ENCODE measurements at places on chromosomes 11 and 22. TPM values are rescaled to one million over a fixed set of nuclear protein-coding genes. Genes with fewer than 3 reads are reported as not detected.

DNA sequence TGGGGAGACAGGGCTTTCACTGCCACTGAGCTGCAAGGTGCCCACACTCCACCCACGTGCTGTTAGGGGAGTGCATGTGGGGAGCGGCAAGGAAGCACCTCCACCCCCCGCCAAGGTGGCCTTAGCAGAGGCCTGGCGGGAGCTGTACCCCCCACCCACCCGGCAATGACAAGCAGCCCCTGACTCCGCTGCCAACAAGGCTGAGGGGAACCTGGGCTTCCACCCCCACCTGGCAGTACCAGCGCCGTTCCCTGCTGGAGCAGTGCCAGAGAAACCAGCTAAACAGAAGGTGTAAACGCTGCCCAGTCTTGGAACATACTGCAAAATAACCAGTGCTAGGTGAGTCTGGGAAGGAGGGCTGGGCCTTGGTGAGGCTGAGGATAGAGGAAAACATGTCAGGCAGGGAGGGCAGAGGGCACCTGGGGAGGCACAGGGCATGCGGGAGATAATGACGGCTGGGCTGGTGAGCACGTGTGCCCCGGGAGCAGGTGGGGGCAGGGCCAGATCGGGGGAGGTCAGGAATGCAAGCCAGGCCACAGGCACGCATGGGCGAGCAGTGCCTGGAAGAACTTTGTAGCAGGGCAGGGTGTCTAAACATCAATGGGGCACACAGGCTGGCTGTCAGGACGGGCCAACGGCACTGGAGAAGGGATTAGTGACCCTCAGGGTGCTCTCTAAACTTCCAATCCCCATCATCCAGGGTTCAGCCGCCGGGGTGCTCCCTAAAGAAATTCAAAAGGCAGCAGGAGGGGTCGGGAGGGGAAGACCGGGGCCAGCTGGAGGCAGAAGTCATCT is 6.6 kb downstream of the CERK start:
- peaks cover 18% of the 10 kb centered on the region for H3K36me3 ChIP-seq
- DNase-seq, result no peak
- H3K27me3 ChIP-seq, result no peaks in the 10 kb centered on the region
- peak overlapping the region; percentile 13 for H3K4me3 ChIP-seq
- peak overlapping the region; percentile 71 for H3K27ac ChIP-seq

- DNase-seq, result no peak
- no peaks in the 10 kb centered on the region for H3K36me3 ChIP-seq
- H3K4me1 ChIP-seq, result peaks cover 14% of the 10 kb centered on the region
These were observed 13.1 kb upstream of the RPL3 start for GRCh38 chr22:39332441-39333064.

DNA sequence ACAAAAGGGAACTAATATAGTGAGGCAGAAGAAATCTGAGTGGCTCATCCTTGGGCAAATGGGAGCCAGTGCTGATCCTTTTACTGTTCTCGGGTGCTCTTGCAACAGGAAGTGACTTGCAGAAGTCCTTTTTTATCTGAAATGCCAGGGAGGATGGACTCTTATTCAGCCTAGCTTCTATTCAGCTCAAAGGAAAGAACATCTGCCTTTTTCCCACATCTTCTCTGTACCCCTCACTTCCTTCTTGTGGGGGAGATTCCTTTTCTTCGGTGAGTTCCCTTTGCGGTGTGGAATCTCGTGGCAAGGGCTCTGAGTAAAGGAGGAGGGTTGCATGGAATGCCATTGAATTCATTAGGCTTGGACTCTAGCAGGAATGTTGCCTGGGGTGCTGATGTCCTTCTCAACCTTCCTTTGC is 76.2 kb downstream of the ZBTB16 start:
- H3K4me1 ChIP-seq, result peaks cover 31% of the 10 kb centered on the region
- H3K27me3 ChIP-seq, result no peaks in the 10 kb centered on the region
- no peak overlapping the region for H3K4me3 ChIP-seq
- DNase-seq, result no peak
- H3K27ac ChIP-seq, result no peak overlapping the region

DNA sequence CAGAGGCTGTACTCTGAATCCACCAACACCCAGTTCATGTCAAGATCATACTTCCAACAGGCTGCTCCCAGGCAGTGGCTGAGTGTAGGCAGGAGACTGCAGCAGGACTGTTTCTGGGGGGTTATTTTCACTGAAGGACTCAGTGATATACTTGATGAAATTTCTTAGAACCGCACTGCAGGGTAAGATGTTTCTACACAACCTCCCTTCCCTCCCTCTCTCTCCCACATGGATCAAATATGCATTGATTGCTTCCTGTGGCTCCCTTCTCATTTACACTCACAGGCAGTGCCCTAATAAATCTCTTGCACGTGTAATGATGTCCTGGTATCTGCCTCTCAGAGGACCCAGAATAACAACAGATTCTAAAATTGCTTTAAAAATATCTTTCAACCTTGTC is 251.3 kb upstream of the CCDC179 start:
- no peaks in the 10 kb centered on the region for H3K4me1 ChIP-seq
- no peak for DNase-seq
- H3K4me3 ChIP-seq, result no peak overlapping the region
- H3K36me3 ChIP-seq, result no peaks in the 10 kb centered on the region

DNA sequence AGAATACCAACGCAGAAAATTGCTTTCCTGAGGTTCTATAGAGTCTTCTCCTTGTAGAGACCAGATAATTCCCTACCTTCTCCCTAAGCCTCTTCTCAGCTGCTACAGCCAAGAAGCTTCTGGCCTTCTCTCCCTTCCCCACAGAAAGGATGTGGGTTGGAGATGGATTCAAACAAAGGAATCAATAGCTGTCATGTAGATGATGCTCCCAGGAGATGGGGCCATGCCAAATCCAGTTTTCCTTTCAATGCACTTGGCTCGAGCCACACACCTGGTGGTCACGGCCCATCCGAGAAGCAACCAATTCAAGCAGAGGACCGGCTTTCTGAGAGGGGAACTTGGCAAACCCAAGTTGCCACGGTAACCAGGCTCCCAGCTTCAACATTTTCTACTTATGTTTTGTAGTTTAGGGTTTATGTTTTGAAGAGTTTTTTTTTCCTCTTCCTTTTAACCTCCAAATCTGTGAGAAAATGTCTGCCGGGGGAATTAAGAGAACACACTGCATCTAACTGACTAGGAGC is 31.3 kb upstream of the OPCML start:
- no peak overlapping the region for H3K27ac ChIP-seq
- H3K4me3 ChIP-seq, result no peak overlapping the region
- peaks cover 3% of the 10 kb centered on the region for H3K27me3 ChIP-seq
- H3K4me1 ChIP-seq, result no peaks in the 10 kb centered on the region
- no peak for DNase-seq

DNA sequence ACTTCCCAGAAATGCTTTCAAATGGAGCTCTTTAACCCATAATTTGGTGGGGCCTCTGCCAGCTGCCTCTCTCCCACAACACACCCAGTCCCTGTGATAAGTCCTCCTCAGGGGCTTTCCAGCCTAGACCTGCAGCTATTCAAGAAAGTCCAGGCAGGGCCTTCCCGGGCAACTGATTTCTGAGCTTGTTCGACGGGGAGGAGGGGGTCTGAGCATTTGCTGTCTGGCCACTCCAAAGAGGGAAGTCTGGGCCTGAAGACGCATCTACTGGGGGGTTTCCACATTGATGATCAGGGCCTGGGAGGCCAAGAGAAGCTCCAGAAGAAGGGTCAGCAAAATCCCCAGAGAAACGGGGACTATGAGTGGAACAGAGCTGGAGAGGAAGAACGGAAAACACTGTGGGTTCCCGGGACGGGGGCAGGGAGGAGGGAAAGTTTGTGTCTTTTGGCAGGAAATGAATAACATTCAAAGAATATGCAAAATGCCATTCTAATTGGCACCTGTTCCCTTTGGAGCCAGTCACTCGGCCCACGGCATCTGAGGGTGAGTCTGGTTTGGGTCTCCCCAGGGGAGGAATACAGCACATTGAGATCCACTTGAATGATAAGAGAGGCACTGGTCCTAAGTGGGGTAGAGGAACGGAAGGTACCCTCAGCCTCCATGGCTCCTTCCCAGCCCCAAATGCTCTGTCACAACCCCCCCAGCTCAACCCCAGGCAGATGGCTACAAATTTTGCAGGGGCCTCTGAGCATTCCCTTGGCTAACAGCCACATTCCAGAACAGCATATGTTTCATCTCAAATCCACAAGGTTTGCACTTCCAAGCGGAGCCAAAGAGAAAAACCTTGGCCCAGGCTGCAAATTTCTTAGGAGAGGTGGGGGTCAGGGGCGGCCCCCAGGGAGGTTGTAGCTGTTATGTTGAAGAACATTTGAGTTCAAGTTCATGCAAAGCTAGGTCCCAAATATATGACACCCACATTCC is 72.0 kb downstream of the RPUSD4 start:
- H3K4me3 ChIP-seq, result no peak overlapping the region
- peaks cover 12% of the 10 kb centered on the region for H3K27me3 ChIP-seq
- DNase-seq, result no peak
- H3K36me3 ChIP-seq, result no peaks in the 10 kb centered on the region

GRCh38 chr11:120236169-120237107 is 3.5 kb upstream of the POU2F3 start:
- no peaks in the 10 kb centered on the region for H3K36me3 ChIP-seq
- H3K27ac ChIP-seq, result no peak overlapping the region
- peaks cover 63% of the 10 kb centered on the region for H3K27me3 ChIP-seq
- no peak for DNase-seq
- no peak overlapping the region for H3K4me3 ChIP-seq

DNA sequence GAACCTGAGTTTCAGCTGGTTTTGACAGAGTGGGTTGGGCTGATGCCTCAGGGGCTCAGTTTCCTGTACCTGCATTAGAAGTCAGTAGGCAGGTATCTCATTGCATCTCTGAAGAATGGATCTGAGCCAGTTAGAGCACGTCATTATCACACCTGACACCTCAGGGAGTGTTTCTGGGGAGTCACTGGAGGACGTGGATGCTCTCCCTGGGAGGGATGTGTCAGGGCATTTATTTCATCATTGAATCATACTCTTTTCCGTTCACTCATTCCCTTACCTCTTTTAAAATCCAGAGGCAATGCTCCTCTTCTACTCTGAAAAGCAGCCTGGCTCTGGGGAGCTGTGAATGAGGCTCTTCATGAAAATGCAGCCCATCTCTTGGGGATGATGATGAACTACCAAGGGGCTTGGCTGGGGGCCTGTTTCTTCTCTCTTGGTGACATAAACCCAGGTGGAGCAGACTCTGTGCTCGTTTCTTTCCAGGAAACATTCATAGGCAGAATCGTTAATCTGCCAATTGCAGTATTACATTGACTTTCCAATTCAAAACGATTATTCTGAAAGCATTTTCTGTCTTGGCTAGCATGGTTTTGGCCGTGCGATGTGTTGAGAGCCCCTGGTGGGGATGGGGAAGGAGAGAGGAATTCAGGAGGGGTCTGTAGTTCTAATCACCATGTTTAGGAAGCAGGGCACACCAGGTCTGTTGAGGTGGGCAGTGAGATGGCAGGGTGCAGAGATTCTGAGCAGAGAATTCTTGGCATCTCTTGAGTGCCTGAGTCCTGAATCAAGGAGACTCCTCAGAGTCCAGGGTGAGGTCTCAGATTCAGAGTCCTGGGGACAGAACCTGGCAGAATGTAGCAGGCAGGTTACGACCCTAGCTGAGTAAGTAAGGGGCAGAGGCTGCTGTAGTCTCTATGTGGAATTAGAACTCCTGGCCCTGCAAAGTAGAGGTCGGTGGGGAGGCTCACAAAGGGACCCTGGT is 12.6 kb downstream of the PARVA start:
- H3K4me1 ChIP-seq, result no peaks in the 10 kb centered on the region
- no peak for DNase-seq
- no peak overlapping the region for H3K4me3 ChIP-seq
- H3K27me3 ChIP-seq, result no peaks in the 10 kb centered on the region

GRCh38 chr22:50032109-50032871 is 19.7 kb upstream of the IL17REL start:
- no peak overlapping the region for H3K4me3 ChIP-seq
- DNase-seq, result no peak
- no peak overlapping the region for H3K27ac ChIP-seq
- peaks cover 22% of the 10 kb centered on the region for H3K4me1 ChIP-seq
- no peaks in the 10 kb centered on the region for H3K36me3 ChIP-seq

DNA sequence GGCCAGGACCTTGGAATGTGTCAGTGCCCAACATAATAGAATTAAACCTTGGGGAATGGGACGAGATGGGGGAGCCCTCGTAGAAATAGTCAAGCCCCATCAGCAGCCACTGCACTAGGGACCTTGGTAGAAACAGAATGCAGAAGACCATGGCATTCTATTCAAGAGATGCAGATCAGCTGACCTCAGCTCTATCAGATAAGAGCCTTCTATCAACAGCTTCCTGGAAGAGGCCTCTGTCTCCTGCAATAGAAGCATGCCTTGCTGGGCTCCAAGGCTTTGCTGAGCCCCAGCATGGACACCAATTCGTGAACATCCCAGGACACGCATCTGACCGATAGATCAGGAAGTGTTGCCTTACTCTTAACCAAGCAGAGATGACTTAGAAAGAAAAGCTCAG is 27.5 kb upstream of the FLI1 start:
- DNase-seq, result no peak
- H3K27me3 ChIP-seq, result no peaks in the 10 kb centered on the region
- H3K4me3 ChIP-seq, result no peak overlapping the region
- no peak overlapping the region for H3K27ac ChIP-seq
- H3K36me3 ChIP-seq, result no peaks in the 10 kb centered on the region

DNA sequence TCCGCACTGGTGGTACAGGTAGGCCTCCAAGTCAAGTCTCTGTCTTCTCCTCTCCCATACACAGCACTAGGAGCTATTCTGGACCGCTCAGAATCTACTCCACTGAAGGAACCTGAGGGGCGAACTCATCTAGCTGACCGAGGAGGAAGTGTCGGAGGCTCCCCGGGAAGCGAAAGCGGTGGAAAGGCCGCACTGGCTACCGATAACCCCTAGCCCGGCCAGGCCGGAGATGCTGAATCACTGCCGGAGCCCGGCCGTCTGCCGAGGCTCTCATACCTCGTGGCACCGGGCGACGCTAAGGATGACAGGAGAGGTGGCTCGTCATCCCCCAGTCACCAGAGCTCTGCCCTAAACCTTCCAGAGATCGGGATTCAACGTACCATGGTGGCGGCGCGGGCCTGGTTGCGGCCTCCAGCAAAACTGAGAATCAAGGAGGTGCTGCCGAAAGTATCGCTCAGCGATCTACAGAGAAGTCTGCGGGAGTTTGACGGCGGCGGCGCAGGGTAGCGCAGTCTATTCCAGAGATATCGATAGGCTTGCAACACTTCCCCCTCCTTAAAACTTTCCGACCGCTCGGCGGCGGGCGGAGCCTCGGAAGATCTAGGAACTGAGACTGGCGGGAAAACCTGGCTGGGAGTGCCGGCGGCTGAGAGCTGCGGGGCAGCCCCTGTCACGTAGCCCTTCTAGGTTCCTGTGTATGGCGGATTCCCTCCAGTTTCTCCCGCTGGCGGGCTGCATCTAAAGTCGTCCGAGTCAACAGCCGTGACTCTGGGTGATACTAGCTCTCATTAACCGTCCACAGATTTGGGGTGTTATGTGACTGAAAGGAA is at the start of gene PSMA1:
TSS of gene PSMA1 (minus strand) at position 470 of the 830 bp plus-strand sequence. CDS start at position 383, 87 bp downstream.
- peaks cover 28% of the 10 kb centered on the region for H3K4me1 ChIP-seq
- DNase-seq, result peak; percentile 97

Gene SLC22A6
- not detected for total RNA-seq

Gene ELF5
- total RNA-seq, result not detected

Gene KCTD14
- total RNA-seq, result 0.17 TPM
